Astrocyte of the hippocampus (primary cell): ENCODE measurements at places on chromosomes 1 and 21.

GRCh38 chr1:183000167-183000962, 22.9 kb upstream of the LAMC1 start:
- DNase-seq: no peak

DNA sequence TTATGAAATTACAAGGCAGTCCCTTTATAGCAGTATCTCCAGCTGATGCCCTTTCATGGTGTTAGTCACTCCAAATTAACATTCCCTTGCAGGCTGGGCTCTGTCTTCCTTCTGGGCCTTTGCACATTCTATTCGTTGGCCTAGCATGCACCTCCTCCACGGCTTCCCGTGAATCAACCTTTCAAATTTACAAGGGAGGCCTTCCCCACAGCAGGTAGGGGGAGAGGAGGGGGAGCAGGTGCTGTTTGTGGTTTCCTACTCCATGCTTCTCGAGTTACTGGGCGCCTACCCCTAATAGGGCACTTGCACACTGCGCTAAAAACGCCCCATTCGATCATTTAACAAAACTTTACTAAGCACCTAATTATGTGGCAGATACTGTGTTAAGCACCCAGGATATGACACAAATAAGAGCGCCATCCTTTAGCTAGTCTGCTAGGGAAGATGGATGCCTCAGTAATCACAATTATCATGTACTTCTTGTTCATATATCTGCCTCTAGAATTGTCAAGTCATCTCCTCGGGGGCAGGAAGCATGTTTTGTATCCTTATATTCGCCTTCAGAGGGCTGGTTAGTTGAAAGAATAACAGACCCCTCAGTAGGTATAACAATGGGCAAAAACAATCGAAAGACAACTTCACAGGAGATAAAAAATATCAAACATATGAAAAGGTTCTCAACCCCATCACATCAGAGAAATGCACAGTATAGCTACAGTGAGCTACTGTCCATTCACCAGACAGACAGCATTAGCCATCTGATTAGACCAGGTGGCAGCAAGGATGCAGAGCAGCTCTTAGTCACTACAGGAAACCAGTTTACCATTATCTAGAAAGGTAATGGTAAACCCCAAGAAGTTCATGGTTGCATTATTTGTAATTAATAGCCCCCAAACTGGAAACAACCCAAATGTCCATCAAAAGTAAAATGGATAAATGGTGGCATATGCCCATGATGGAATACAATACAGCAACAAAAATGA, 1.7 kb upstream of the ADAR start:
- peak; percentile 49 for DNase-seq

DNA sequence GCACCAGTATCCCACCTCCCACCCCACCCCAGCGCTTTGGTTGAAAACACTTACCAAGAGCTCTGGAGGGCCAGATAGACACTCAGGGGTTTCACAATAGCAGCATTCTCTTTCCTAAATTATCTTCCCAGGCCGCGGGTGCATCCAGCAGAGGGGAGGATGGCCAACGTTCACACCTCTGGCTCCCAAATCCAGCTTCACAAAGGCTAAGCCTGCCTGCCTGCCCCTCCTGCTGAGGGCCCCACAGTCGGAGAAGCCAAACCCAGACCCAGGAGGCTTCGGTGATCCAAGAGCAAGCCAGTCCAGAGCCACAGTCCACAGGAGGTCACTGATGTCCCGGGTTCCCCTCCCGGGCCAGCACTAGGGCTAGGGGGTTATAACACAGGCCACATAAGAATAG, 231.9 kb downstream of the TRABD2B start:
- DNase-seq: no peak

- DNase-seq: no peak
Observed at GRCh38 chr1:24459551-24460266, 42.9 kb upstream of the RCAN3 start.

DNA sequence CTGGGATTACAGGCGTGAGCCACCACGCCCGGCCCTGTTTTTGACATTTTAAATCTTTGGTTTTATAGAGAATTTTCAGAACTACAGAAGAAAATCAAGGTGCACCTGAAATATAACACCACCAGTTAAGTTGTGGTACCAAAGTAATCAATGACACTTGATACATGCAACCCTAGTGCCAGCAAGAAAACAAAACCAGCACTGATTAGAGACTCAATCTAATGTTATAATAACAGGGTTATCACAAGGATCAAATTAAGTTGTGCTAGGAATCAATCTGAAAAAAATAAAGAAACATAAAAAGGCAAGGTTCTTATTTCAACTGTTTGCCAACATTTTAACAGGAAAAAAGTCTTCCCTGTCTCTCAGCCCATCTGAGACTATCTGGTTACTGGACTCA, 23.8 kb downstream of the TGFBR3 start:
- no peak for DNase-seq

DNA sequence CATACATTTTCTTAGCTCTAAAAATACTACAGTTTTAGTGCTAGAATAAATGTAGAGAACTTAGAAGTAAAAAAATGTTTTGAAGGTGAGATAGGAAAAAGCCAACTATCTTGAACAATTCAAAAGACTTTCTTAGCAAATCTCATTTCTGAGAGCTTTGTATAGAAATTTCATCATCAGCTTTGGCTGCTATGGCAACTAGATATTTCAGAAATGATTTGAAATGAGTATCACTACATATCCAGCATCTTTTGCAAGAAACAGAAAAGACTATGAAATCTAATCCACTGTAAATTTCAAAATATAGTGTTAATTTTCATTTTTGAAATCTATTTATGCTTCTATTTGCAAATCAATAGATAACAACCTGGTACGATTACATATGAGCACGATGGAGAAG, 57.7 kb downstream of the RGS7 start:
- DNase-seq: no peak

GRCh38 chr1:103109311-103109920, 1.1 kb upstream of the COL11A1 start:
- DNase-seq: peak; percentile 48

- DNase-seq: no peak
Observed at GRCh38 chr1:93800856-93801255, 78.2 kb downstream of the DNTTIP2 start.

- no peak for DNase-seq
Observed at GRCh38 chr1:47751996-47752451, 245.2 kb downstream of the TRABD2B start.

DNA sequence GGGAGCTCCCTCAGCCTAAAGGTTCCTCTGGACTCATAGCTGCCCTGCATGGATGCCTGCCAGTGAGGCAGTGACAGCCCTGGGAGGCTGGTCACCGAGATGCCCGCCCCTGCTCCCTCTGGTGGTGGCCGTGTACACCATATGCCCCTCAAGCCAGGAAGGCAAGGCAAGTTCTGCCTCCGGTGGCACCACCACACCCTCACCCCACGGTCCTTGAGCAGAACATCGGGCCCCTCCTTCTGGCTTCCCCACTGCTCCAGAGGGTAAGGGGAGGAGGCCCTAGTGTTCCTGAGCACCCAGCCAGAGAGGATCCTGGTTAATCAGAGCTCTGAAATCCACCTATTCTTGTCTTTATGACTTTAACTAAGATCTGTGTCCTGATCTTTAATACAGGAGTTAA, 1.5 kb upstream of the S100A14 start:
- peak; percentile 83 for DNase-seq

GRCh38 chr1:39204441-39205081, at the start of gene MACF1:
TSS of gene MACF1 (plus strand) at chr1:39204695. CDS start at chr1:39205023, 328 bp downstream.
- peak; percentile 91 for DNase-seq

DNA sequence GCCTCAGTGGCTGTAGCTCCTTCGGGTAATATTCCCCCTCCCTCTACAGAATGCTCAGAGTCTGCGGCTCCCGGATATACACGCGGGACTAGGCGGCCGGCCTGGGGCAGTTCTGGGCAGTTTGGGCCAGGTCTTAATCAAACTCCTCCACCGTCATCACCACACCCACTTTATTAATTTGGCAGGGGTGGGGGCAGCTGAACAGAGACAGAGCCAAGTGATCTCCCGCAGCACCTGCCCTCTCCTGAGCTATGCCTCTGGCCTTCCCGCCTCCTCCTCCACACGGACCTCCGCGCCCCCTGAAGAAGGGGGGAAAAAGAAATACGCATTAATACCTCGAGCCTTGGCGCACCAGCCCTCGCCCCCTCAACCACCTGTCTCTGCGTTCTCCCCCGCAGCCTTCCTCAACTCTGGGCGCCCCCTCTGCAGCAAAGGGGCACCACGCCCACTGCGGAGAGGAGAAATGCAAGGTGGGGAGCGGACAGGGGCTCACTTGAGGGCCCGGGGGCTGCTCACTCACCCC, 42.6 kb downstream of the CD34 start:
- DNase-seq: peak; percentile 26

DNA sequence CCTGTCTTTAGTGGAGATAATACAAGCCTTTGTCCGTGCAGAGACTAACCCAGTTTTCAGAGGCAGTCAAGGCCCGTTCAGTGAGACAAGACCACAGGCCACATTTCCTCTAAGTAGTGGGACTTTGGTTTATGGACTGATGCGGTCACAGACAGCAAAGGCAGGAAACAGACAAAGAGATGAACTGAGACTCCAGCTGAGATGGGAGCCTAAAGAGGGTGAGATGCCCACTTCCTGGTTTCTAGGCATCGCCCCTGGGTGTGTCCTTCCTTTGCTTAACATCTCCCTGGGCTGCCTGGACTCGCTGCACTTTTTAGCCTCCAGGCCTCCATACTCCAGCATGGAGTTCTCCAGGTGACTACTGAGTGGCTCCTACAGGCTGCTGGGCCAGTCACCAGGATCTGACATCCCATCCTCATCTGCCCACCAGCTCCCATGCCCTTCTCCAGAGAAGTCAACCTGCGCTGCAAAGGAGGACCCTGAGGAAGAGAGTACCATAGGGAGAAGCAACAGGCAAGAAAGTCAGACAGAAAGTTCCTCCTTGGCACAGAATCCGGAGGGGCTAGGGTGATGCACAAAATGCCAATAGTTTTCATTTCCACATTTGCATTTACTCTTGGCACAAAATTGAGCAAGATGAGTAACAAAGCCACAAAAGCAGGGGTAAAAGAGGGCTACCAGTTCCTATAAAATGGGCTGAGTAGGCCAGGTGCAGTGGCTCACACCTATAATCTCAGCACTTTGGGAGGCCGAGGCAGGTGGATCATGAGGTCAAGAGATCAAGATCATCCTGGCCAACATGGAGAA, 15.1 kb downstream of the THEMIS2 start:
- no peak for DNase-seq

- DNase-seq: no peak
Observed at GRCh38 chr1:115194506-115194905, 105.2 kb upstream of the TSPAN2 start.

GRCh38 chr1:213533125-213533524, 454.6 kb upstream of the PROX1 start:
- DNase-seq: no peak

- no peak for DNase-seq
Observed at GRCh38 chr1:193014400-193014799, 44.8 kb downstream of the UCHL5 start.

DNA sequence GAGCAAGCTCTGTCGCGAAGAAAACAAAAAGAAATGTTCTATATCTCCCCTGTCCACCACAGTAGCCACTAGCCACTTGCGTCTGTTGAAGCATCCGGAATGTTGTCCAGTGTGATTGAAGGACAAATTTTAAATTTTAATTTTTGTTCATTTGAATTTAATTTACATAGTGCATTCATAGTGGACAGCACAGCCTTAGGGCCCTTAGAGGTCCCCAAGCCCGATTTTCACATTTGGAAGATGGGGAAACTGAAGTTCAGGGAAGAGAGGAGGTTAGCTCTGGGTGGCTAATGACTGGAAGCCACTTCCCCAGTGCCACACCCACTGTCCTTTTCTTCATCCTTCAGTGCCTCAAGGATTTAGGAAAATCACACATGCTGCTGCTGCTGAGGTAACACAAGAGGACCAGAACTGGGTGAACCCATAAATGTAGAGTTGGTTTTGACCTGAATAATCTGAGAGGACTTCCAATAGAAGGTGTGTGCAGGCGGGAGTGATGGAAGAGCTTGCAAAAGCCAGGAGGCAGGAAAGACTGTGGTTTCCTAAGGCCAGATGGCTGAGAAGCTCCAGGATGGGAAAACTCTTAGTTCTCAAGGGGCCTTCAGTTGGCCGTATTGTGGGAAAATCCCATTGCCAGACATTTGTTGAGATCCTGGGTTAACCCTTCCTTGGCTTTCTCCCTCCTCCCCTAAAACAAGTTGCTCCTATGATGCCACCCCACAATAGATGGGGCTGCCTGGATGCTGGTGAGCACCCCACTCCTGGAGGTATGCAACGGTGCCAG, 49.5 kb downstream of the TRIM11 start:
- no peak for DNase-seq

DNA sequence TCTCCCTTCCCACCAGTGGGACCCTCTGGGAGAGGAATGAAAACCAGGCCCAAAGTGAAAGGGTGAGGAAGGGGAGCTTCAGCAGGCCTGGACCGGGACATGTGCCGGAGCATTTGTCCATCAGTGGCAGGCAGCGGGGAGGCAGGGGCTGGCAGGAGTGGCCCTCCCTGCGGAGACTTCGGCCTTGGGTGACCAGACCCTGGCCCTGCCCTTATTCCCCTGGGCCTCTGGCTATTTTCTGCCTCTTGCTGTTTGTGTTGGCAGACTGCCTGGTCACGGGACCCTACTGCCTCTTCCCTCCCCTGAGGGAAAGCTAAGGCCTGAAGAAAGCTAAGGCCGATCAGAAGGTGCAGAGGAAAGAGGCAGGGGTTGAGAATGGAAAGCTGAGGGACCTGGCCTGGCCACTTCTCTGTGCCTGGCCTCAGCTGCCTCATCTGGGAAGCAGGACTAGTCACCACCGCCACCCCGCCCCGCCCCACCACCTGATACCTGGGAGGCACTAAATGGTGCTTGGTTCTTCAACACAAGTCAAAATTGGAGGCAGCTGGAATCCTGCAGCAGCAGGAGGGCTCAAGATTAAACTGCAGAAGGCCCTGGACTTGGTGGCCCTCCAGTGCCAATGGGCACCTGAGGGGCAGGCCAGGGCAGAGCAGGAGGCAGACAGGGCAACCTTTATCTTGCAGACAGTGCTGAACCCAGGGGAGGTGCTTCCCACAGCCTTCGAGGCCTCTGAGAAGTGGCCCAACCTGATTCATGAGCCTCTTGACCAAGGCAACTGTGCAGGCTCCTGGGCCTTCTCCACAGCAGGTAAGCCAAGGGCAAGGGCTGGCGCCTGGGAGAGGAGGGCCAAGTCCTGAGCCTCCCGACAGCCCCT, 7.9 kb downstream of the TINAGL1 start:
- DNase-seq: peak; percentile 86

DNA sequence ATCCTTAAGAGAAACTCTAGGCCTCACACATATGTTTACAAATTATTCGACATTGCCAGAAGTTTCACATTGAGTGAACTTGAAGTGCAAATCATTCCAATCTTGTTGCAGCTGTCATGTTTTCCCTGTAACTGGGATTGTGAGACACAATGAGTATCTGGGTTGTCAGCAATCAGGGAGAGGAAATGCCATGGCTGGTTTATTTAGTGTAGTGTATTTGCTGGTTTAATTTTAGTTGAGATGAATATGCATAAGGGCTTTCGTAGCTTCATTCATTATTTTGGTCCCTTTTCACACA, 54.2 kb upstream of the USP1 start:
- no peak for DNase-seq

DNA sequence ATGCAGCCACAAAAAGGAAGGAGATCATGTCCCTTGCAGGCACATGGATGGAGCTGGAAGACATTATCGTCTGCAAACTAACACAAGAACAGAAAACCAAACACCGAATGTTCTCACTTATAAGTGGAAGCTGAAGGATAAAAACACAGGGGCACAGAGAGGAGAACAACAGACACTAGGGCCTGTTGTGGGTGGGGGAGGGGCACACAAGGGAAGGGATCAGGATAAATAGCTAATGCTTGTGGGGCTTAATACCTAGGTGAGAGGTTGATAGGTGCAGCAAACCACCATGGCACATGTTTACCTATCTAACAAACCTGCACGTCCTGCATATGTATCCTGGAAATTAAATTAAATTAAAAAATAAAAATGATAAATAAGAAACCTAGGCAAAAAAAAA, 969.9 kb downstream of the TTLL7 start:
- DNase-seq: no peak

- DNase-seq: peak; percentile 4
Observed at GRCh38 chr1:147079400-147080005, 92.8 kb downstream of the PRKAB2 start.
